ENCODE measurements at places on chromosomes 1 and 21.

DNA sequence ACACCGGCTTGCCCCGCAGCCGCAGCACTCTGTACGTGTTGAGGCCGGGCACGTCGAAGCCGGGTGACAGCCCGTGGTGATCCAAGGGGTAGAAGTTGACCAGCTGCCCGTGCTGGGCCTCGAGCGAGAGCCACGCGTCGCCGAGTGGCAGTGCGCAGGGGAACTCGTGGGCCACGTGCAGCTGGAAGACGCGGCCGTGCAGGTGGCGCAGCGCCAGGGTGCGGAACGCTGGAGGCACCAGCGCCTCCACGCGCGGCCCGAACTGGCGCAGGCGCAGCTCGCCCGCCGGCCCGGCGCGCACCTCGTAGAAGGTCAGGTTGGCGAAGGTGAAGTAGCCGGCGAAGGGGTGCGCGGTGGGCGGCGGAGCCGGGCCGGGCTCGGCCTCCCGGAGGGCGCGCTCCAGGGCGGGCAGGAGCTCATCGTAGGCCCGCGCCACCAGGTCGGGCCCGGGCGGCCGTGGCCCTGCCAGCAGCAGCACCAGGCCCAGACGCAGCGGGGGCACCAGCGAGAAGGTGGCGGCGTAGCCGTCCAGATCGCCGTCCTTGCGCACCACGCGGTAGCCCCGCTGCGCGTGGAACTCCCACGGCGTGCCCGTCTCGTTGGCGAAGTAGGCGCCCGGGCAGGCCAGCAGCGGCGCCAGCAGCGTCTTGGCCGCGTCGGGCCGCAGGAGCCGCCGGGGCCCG lies 19.5 kb downstream of the LACTBL1 start:
- no peak for DNase-seq

- no peak for DNase-seq
Measured at GRCh38 chr1:1125945-1126344, 10.1 kb upstream of the C1orf159 start.

GRCh38 chr1:180530501-180530900 lies 28.1 kb upstream of the ACBD6 start:
- DNase-seq, result no peak

GRCh38 chr1:59972216-59972927 lies 45.8 kb upstream of the CYP2J2 start:
- no peak for DNase-seq

DNA sequence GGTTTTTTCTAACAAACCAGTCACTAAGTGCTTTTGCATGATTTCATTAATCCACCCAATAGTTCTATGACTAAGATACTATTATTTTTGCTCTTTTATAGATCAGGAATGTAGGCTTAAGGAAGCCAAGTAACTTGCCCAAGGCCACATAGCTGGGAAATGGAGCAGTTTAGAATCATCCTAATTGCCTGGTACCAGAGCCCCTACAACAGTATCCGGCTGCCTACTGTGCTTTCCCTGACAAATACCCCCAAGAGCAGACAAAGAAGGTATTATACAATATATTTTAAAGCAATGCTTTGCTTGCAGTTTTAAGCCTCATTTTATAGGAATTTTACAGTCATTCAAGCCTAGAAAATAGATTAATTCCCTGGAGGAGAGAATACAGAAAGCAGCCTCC lies 45.5 kb upstream of the RASAL2 start:
- no peak for DNase-seq

DNA sequence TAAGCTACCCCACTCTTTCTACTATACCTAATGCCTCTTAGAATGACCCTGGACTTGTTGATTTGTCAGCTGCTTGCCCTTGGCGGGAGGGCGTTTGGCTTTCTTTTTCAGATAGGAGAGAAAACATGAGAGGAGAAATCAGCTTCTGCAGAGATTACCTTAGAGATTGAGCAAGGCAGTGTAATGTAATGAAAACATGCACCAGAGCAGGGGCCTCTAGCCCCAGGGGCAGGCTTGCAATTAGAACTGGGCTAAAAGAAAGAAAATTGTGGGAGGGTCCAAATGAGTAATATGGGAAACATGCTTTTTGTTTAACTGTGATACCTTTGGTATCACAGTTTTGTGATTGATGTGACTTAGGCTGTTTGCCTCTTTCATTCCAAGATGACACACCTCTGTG lies 89.7 kb downstream of the PBX1 start:
- DNase-seq, result no peak

DNA sequence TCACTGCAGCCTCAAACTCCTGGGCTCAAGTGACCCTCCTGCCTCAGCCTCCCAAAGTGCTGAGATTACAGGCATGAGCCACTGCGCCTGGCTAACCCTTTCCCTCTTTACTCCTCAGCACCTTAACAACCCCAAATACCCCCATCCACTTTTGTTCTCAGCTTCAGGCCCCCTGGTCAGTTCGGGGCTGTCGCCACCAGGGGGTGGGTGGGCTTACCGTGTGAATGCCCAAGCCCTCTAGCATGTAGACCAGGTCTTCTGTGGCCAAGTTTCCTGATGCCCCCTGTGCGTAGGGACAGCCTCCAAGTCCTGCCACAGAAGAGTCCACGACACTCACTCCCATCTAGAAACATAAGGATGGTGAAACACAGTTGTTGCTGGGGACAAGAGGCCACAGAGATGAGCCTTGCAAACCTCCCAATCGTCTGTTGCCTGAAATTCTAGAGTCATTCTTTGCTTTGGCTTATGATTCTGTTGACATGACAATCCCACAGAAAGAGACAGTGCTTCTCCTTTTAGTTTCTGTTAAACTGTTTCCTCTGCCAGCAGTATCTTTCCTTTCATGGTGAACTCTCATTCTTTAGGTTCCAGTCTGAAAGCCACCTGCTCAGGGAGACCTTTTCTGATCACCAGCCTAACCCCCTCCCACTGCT lies 3.8 kb upstream of the GALE start:
- no peak for DNase-seq

DNA sequence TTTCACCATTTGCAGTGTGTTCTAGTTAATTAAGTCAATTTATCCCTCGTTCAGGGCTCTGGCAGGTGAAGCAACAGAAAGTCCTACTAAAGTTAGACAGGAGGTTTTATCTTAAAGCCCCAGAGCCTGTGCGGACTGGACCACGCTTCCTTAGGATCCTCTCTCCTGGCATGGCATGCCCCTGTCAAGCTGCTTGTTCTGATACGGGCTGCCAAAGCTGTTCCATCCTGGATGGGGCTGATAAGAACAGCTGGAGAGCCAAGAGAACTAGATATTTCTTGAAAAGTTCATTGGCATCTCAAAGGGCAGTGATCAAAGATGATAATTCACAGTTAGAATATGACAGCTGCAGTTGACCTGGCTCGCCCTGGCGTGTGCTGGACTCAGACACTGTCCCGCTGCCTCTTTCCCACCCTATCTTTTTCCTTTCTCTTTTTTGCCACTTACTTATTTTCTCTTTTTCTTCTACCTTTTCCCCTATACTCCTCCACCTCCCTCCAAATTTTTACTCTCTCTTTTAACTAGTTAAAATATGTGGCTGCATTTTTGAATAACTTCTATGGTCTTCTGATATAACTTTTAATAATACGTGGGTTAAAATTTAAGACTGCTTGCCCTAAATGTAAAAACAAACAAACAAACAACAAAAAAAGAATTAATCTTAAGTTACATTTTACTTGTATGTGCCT lies 96.7 kb downstream of the ABCA4 start:
- no peak for DNase-seq

GRCh38 chr1:237737448-237737847 lies 153.3 kb downstream of the ZP4 start:
- DNase-seq, result no peak
